ENCODE measurements at places on chromosomes 2 and 18.

- peak; percentile 24 for DNase-seq
Measured at GRCh38 chr2:182020286-182021070, 34.8 kb downstream of the PPP1R1C start.

DNA sequence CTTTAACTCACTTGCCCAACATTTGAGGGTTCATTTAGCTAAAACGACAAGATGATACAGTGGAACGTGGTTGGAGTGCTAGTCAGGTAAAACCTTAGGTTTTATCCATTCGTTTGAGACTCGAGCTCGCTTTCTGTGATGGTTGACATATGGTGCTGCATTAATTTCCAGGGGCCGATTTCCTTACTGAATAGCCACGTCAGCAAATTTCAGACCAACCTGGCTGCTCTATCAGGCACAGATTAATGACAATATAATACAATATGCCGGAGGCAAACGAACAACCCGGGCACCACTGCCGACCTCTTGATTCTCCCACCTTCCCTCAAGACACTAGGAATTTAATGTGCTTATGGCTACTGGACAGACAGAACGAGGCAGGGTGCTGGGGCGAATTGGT, 42.0 kb downstream of the NABP1 start:
- no peak for DNase-seq

- DNase-seq = no peak
Measured at GRCh38 chr2:233359823-233360222, 5.5 kb downstream of the DGKD start.

DNA sequence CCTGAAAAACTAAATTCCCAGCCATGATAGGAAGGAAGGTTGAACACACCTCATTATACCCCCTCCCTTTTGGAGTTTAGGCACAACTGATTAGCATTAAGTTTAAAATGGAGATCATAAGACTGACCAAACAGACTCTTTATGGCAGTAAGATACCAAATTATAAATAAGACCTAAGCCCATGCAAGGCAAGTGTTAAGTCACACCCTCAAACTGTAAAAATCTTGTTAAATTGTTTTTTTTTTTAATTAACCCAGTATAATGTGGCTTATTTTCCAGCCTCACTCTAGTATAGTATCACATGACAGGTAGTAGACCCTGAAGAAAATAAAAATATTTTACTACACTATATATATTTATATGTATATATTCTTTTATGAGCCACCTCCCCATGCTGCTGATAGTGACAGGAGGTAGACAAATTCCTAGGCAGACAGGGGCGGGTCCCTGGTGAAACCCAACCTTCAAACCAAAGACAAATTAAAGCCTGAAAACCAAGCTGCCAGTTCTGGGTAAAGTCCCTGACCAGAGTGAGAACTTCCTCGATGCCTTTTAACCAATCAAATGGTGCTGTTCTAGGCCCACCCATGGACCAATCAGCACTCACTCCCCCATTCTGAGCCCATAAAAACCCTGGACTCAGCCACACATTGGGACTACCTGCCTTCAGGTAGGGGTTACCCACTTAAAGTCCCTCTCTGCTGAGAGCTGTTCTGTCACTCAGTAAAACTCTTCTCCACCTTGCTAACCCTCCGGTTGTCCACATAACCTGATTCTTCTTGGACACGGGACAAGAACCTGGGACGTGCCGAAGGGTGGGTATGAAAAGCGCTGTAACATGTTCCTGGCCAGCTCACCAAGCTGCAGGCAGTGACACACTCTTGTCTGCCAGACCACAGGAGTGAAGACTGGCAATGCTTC, 123.9 kb upstream of the B3GNT2 start:
- DNase-seq = no peak

DNA sequence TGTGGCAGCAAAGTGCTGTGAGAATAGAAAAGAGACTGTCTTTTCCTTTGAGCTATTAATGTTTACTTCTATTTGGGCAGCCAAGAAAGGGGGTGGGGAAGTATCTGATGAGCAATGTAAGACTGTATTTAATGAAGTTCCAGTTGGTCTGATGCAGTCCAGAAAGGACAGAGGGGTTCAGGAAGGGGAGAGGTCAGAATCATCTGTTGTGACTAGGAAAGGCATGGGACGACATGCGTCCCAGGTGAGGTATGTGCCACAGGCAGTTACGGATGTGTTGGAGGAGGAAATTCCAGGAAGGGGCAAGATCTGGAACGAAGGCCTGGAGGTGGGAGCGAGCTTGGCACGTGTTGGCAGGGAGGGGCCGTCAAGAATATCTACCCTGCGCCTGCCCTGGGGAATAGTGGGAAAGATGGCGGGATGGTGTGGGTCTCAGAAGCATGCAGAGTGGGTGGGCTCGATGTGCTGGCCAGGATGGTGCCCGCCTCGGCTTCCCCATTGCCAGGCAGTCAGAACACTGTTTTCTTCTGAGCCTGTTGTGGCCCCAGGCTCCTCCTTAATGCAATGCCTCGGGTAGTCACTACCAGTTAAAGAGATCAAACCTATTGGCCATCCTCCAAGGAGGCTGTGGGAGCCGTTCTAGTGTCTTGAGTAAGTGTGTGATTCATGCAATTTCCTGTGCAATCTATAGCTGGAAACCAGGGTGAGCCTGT, 57.8 kb upstream of the TXNDC2 start:
- DNase-seq = peak; percentile 99

- DNase-seq = no peak
Measured at GRCh38 chr2:165110394-165110793, 93.5 kb downstream of the SCN3A start.

GRCh38 chr2:54103454-54104314, 11.7 kb upstream of the ACYP2 start:
- DNase-seq = peak; percentile 67

DNA sequence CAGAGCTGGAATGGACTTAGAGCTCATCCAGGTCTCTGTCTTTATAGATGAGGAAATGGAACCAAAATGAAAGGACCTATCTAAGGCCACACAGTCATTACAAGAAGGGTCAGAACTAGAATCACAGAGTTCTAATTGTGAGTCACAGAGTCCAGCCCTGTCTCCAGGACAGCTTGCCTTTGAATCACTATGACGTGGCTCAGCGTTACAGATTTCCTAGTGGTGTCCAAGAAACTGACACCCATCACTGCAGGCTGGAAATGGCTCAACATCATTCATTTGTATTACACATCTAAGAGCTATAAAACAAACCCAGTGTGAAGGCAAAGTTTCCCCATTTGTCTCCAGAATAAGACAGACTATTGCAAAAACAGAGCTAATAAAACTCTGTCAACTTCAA, 164.3 kb upstream of the SIX2 start:
- DNase-seq = peak; percentile 96
